Frontal cortex (tissue), 4 donors: ENCODE measurements at places on chromosomes 7 and 10. TPM values are rescaled to one million over a fixed set of nuclear protein-coding genes. Genes with fewer than 3 reads are reported as not detected.

The TLL2 gene
- 0.82 TPM for total RNA-seq

The ZNF488 gene
- total RNA-seq = 0.41 TPM

The NPTX2 gene
- 6.5 TPM for total RNA-seq

The STEAP1 gene
- total RNA-seq = 0.82 TPM

The ZNF746 gene
- total RNA-seq = 23.2 TPM

The MRM2 gene
- total RNA-seq = 15.9 TPM

The LRIT1 gene
- total RNA-seq = not detected

The SFTPD gene
- total RNA-seq = 0.41 TPM
